ENCODE measurements at places on chromosomes 16 and 17. TPM values are rescaled to one million over a fixed set of nuclear protein-coding genes. Genes with fewer than 3 reads are reported as not detected.

DNA sequence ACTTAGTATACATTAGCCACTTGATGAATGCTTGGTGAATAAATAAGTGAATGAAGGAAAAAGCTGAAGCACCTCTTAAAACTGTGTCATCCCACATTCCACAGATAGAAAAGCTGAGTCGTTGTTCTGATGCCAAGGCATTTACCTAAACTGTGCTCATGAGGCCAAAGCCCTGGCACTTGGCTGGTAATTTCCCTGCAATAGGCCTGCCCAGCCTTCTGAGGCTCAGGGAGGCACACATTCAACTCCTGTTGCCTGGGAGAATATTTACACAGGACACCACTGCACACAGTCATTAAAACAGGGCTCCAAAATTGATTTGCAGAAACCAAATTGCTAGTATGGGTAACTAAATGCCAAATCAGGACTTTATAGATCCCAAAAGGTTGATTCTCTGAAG is 333.0 kb upstream of the C16orf82 start:
- DNase-seq, result no peak

- no peak for DNase-seq
These were observed 16.5 kb downstream of the TSPOAP1 start for GRCh38 chr17:58312021-58312630.

DNA sequence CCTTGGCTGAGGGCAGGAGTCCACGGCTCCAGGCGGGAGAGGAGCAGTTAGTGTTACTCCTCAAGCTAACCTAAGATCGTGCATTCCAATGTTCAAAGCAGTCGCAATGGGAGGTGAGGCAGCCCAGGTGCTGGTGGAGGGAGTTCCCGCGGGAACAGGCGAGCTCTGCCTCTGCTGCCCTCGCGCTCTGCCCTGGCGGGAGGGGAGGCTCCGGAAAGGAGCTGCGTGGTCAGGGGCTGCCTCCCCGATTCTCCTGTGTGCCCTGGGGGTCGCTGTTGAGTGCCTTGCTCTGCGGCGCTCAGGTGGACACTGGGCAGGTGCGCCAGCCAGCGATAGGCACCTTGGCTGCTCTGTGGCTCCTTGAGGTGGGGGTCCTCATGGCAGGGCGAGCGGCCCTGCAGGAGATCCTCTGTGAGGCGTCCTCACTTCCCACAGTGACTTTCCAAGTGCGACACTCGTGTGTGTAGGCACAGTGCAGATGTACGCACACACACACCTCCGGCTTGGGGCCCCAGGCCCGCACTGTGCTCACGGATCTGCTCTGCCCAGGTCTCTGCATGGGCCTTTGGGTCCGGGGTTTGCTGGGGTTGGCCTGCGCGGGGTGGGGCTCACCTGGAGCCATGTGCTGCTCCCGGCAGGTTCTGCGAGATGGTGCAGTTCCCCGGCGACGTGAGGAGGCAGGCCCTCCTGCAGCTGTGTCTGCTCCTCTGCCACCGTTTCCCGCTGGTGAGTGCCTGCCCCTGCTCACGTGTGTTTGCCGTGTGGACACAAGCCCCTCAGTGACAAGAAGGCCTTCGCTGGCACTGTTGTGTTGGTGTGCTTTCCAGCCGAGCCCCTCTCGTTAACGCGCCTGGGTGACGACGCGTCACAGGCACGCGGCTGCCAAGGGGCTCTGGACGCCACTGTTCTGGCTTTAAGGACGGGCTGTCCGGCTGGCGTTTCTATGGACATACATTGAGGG is 97.9 kb upstream of the ZNF750 start:
- DNase-seq, result no peak

DNA sequence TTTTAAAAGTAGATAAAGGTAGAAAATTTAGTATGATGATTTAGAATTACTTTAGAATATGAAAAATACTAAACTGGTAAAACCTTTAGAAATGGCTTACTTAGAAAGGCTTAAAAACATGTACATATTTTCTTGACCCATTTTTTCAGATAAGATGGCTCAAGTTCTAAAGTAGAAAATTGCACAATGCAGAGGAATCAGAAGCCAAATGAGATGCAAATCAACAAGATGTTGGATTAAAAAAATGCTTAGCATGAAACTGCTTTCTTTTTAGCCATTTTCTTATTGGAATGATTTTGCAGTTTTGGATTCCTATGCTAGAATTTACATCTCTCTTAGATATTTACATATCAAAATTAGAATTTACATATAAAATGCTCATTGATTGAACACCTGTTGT is 1.5 kb upstream of the KRTAP3-1 start:
- no peak for DNase-seq

The XAF1 gene
- 19.7 TPM for total RNA-seq

The MVP gene
- total RNA-seq, result 54.0 TPM

GRCh38 chr16:27189335-27189972 is 13.9 kb upstream of the KDM8 start:
- DNase-seq, result peak; percentile 95

DNA sequence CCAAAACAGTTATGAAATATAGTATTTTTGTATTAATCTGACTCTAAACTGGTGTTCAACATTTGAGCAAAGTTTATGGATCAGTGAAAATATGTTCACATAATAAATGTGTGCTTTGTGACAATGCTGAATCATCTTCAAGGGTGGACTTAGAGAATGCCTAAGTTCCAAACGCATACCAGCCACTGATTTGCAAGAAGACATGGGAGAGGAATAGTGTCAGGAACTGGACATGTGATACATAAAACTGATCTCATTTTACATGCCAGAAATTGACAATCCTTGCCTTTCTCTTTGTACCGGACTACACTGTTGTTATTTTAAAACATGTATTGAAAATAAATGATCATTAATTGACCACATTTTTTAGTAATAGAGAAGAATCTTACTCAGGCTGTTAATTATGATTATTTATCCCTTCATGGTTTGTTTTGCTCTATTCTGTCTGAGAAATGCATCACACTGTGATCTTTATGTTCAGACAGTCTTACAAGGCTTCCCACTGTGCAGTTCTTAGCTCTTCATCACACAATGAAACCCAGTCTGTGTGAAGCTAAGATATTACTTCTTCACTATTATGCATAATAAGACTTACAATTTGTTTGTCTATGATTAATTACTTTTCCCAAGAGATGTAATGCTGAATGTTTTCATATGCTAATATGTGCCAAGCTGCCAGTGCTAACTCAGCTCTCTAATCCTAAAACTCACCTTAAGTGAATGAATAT is 1180.6 kb upstream of the CDH8 start:
- no peak for DNase-seq

The NECAB2 gene
- total RNA-seq, result not detected

The CIAO2B gene
- total RNA-seq, result 101 TPM

- DNase-seq, result no peak
These were observed 30.6 kb downstream of the CREBBP start for GRCh38 chr16:3849751-3850543.

DNA sequence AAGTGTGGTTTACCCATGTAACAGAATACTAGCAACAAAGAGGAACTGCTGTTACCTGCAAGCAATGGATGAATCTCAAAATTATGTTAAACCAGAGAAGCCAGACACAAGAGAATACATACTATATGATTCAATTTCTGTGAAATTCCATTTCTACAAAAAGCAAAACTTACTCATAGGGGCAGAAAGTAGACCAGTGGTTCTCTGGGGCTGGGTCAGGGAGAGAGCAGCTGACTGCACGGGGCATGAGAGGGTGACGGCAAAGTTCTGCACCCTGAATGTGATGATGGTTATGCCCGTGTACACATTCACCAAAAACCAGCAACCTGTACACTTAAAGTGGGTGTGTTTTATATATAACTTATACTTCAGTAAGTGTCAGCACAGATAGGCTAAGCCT is 3.1 kb downstream of the ZNF843 start:
- DNase-seq, result no peak

DNA sequence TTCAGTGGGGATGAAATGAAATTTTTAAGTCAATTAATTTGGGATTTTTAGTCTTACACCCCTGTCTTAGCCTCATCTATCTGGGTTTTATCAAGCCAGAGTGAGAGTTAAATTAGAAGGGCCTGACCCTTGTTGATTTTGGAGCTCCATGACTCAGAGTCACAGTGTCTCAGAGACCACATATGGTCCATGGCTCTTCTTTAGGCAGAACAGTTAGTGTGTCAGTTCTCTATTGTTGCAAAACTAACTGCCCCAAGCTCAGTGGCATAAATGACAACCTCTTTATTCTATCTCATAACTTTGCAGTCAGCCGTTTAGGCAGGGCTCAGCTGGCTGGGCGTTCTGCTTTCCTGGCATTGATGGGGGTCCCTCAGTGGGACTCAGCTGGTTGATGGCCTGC is 44.7 kb downstream of the IRF8 start:
- DNase-seq, result no peak
